Breast epithelium (tissue), 4 donors: ENCODE measurements at places on chromosomes 4 and X.

DNA sequence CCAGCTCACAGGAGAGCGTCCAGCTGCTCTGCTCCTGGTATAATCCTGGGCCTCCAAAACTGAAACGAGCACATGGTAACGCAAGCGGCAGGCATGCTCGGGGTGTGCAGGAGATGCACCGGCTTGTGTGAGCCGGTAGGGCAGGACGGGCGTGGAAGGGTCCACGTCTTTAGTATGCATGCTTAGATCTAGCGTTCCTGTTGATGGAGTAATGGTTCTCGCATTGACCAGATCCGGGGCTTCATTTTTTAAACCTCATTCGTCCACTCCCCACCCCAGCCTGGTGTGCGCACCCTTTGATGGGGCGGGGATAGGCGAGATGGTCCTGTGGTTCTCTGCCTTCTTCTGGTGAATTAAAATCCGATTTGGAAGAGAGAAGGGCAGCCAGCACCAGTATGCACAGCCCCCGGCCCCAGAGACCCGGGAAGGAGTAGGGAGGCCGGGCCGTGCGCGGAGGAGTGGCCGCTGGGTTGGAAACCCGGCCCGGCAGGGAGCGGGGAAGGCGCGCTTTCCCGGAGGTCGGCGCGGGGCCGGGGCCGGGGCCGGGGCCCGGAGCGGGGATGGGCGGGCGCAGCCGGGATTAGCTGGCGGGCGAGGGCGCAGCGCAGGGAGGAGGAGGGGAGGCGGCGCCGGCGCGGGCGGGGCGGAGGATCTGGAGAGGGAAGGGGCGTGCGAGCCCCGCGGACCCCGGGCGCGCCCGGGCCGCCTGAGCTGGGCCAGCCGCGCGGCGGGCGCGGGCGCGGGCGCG is 39.9 kb downstream of the FAM149A start:
- peak overlapping the region; percentile 62 for H3K27ac ChIP-seq
- peak overlapping the region; percentile 53 for H3K4me3 ChIP-seq
- no peaks in the 10 kb centered on the region for H3K27me3 ChIP-seq
- H3K4me1 ChIP-seq = no peaks in the 10 kb centered on the region

DNA sequence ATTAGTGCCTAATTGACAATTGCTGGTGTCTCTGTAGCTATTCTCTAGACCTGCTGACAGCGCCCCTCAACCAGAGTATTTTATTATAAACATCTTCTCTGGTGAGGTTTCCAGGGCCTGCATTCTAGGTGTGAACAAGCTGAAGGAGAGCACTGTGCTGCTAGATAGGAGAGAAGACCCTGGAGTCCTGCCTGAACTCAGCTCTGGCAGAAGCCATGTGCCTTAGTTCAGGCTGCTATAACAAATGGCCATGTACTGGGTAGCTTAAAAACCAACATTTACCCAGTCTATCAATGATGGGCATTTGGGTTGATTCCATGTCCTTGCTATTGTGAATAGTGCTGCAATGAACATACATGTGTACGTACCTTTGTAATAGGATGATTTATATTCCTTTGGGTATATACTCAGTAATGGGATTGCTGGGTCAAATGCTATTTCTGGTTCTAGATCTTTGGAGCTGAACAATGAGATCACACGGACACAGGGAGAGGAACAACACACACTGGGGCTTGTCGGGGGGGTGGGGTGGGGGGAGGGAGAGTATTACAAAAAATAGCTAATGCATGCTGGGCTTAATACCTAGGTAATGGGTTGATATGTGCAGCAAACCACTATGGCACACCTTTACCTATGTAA is 185.5 kb upstream of the CPEB2 start:
- peak overlapping the region; percentile 19 for H3K27ac ChIP-seq
- no peaks in the 10 kb centered on the region for H3K4me1 ChIP-seq
- no peak for DNase-seq
- H3K36me3 ChIP-seq = no peaks in the 10 kb centered on the region

DNA sequence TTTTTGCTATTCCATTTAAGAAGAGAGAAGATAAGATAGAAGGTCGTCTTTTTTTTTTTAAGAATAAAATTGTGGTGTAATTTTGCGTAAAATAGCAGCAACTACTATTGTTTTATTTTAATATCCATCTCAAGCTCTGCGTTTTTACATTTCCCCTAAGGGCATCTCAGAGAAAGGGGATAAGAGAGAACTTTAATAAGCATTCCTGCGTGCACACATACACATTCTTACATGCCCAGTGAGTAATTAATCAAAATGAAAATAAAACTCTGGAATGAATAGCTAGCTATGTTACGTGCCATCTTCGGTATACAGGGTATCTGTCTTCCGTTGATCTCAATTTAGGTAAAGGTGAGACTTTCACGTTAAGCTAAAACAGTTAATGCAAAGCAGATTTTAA is 200.3 kb upstream of the TENM3 start:
- no peaks in the 10 kb centered on the region for H3K36me3 ChIP-seq
- H3K4me3 ChIP-seq = no peak overlapping the region
- H3K27ac ChIP-seq = no peak overlapping the region
- DNase-seq = no peak
- no peaks in the 10 kb centered on the region for H3K27me3 ChIP-seq
- no peaks in the 10 kb centered on the region for H3K4me1 ChIP-seq

- no peaks in the 10 kb centered on the region for H3K4me1 ChIP-seq
- no peak for DNase-seq
- H3K27ac ChIP-seq = no peak overlapping the region
- H3K27me3 ChIP-seq = peaks cover 19% of the 10 kb centered on the region
These were observed 602.8 kb upstream of the DIPK2B start for GRCh38 chrX:45803383-45803921.

GRCh38 chrX:82676386-82676785 is 831.7 kb upstream of the POU3F4 start:
- no peak overlapping the region for H3K27ac ChIP-seq
- no peak overlapping the region for H3K4me3 ChIP-seq
- H3K4me1 ChIP-seq = no peaks in the 10 kb centered on the region
- DNase-seq = no peak

GRCh38 chr4:102809190-102809589 is 18.2 kb downstream of the UBE2D3 start:
- H3K27me3 ChIP-seq = no peaks in the 10 kb centered on the region
- H3K4me3 ChIP-seq = no peak overlapping the region
- H3K27ac ChIP-seq = no peak overlapping the region
- H3K4me1 ChIP-seq = peaks cover 5% of the 10 kb centered on the region

- H3K4me3 ChIP-seq = no peak overlapping the region
- H3K27ac ChIP-seq = no peak overlapping the region
- peaks cover 50% of the 10 kb centered on the region for H3K27me3 ChIP-seq
- H3K4me1 ChIP-seq = no peaks in the 10 kb centered on the region
- no peaks in the 10 kb centered on the region for H3K36me3 ChIP-seq
These were observed 82.5 kb downstream of the HPRT1 start for GRCh38 chrX:134542485-134542884.

DNA sequence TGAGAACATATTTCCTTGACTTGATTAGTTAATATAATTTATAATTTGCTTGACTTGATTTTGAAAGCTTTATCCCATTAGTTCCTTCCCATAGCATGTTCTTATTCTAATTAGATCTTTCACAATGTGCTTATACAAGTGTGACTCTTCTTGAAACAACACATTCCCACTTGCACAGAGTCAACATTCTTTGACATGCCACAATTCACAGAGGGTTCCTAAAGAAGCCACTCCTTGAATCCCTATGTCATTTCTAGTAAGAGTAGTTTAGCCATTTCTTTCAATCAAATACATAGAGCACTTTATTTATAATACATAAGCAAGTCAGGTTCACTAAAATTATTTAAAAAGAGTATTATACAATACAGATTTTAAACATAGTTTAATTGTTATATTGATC is 228.9 kb upstream of the GRID2 start:
- H3K4me3 ChIP-seq = no peak overlapping the region
- no peaks in the 10 kb centered on the region for H3K4me1 ChIP-seq
- H3K27me3 ChIP-seq = no peaks in the 10 kb centered on the region
- no peak for DNase-seq

DNA sequence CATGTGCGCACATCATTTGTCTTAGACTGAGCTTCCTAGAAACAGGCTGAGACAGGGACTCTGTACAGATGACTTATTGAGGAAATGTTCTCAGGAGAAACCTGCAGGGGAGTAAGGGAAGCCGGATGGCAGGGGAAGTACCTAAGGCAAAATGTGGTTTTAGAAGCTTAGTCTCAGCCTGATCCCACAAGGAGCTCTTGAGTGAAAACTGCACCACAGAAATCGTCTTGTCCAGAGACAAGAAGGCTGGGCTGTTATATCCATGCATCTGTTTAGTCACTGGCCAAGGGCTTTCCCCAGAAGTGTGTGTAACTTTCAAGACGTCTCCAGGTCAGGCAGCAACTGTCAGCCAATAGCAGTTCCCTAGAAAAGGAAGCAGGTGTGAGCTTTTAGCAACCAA is 86.0 kb downstream of the FUNDC1 start:
- no peak overlapping the region for H3K27ac ChIP-seq
- no peak overlapping the region for H3K4me3 ChIP-seq
- no peaks in the 10 kb centered on the region for H3K36me3 ChIP-seq
- no peaks in the 10 kb centered on the region for H3K4me1 ChIP-seq
- no peaks in the 10 kb centered on the region for H3K27me3 ChIP-seq

- no peak overlapping the region for H3K4me3 ChIP-seq
- DNase-seq = no peak
- no peaks in the 10 kb centered on the region for H3K4me1 ChIP-seq
- H3K27ac ChIP-seq = no peak overlapping the region
- no peaks in the 10 kb centered on the region for H3K27me3 ChIP-seq
These were observed 97.9 kb downstream of the MAB21L2 start for GRCh38 chr4:150679765-150680343.

DNA sequence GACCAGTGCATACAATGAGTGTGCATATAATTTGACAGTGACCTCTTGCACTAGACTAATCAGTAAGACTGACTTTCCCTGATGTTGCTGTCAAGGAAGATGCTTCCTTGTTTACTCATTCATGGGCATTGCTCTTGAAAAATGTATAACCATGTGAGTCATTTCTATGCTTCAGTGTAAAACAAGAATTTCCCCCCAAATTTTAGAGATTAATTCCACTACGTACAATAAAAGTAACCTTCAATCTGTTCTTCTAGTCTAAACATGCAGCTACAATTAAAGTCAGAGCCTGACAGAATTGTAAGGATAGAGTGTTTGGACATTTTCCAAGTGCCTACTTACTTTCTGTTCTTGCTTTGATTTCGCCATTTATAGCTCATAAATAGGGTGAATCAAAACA is 935.7 kb downstream of the RAPGEF2 start:
- H3K27me3 ChIP-seq = no peaks in the 10 kb centered on the region
- no peak overlapping the region for H3K4me3 ChIP-seq
- no peak for DNase-seq
- no peak overlapping the region for H3K27ac ChIP-seq
- no peaks in the 10 kb centered on the region for H3K4me1 ChIP-seq
- H3K36me3 ChIP-seq = no peaks in the 10 kb centered on the region

DNA sequence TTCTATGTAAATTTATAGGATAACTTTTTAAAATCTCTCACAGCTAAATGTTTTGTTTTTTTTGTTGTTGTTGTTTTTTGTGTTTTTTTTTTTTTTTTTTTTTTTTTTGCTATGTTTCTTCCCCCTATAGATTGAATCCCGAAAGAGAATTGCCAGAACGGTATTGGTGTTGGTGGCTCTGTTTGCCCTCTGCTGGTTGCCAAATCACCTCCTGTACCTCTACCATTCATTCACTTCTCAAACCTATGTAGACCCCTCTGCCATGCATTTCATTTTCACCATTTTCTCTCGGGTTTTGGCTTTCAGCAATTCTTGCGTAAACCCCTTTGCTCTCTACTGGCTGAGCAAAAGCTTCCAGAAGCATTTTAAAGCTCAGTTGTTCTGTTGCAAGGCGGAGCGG is 4.1 kb downstream of the BRS3 start:
- no peak overlapping the region for H3K4me3 ChIP-seq
- no peak for DNase-seq
- H3K27me3 ChIP-seq = peaks cover 68% of the 10 kb centered on the region

- no peaks in the 10 kb centered on the region for H3K36me3 ChIP-seq
- DNase-seq = no peak
- H3K4me1 ChIP-seq = no peaks in the 10 kb centered on the region
- H3K4me3 ChIP-seq = no peak overlapping the region
- H3K27ac ChIP-seq = no peak overlapping the region
- H3K27me3 ChIP-seq = no peaks in the 10 kb centered on the region
These were observed 312.6 kb downstream of the PACRGL start for GRCh38 chr4:21012851-21013331.

- no peaks in the 10 kb centered on the region for H3K4me1 ChIP-seq
- no peak within 1 kb of the TSS for H3K27ac ChIP-seq
- H3K27me3 ChIP-seq = no peaks in the 10 kb centered on the region
- H3K4me3 ChIP-seq = no peak within 1 kb of the TSS
- DNase-seq = no peak
- no peaks in the 10 kb centered on the region for H3K36me3 ChIP-seq
These were observed at the start of gene UGT2B17 for GRCh38 chr4:68576272-68577125. UGT2B17 (minus strand) TSS chr4:68576322; CDS start chr4:68568484, 7,838 bp downstream.

DNA sequence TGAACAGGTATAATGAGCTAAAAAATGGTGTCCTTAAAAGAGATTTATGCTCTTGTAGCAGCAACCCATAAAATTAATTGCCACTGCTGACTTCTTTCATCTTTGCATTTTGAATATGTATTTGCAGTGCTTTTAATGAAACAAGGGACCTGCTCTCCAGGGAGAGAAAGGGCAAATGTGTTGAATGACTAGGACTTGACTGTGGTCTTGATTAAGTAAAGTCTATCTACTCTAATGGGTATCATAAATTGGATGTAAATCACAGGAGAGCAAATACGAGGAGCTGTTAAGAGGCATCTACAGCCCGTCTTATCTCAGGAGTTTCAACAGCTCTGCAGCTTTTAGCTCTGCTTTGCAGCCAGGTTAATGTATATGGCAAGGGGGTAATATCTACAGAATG is 216.4 kb downstream of the PALLD start:
- H3K27me3 ChIP-seq = no peaks in the 10 kb centered on the region
- DNase-seq = no peak
- H3K4me1 ChIP-seq = no peaks in the 10 kb centered on the region
- no peak overlapping the region for H3K27ac ChIP-seq

DNA sequence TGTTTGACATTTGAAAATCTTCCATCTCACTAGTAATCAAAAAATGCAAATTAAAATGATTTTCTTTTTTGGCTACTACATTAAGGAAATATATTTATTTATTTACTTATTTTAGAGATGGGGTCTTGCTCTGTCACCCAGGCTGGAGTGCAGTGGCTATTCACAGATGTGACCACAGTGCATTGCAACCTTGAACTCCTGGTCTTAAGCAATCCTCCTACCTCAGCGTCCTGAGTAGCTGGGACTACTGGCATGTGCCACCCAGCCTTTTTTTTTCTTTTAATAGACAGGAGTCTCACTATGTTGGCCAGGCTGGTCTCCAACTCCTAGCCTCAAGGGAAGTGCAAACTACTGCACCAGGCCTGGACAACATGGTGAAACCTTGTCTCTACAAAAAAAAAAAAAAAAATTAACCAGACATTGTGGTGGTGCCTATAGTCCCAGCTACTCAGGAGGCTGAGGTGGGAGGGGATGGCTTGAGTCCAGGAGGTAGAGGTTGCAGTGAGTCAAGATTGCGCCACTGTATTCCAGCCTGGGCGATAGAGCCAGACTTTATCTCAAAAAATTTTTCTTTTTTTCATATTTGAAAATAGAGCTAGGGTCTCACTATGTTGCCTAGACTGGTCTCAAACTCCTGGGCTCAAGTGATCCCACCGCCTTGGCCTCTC is 4.4 kb upstream of the SMIM14 start:
- DNase-seq = no peak
- no peaks in the 10 kb centered on the region for H3K4me1 ChIP-seq
- H3K27ac ChIP-seq = no peak overlapping the region

- no peaks in the 10 kb centered on the region for H3K27me3 ChIP-seq
- no peaks in the 10 kb centered on the region for H3K36me3 ChIP-seq
- no peak overlapping the region for H3K27ac ChIP-seq
- H3K4me1 ChIP-seq = no peaks in the 10 kb centered on the region
- no peak for DNase-seq
These were observed 107.8 kb upstream of the PDHA2 start for GRCh38 chr4:95732061-95732460.
